ENCODE measurements at places on chromosomes 5 and 9. TPM values are rescaled to one million over a fixed set of nuclear protein-coding genes. Genes with fewer than 3 reads are reported as not detected.

The PRSS3 gene
- total RNA-seq: 107 TPM

The FBP2 gene
- not detected for total RNA-seq

The PDGFRB gene
- 11.5 TPM for total RNA-seq

The FAM153A gene
- 3.1 TPM for total RNA-seq
